ENCODE measurements at places on chromosomes 4 and X.

- no peak for DNase-seq
Observed at GRCh38 chrX:10722851-10723250, 102.5 kb upstream of the MID1 start.

DNA sequence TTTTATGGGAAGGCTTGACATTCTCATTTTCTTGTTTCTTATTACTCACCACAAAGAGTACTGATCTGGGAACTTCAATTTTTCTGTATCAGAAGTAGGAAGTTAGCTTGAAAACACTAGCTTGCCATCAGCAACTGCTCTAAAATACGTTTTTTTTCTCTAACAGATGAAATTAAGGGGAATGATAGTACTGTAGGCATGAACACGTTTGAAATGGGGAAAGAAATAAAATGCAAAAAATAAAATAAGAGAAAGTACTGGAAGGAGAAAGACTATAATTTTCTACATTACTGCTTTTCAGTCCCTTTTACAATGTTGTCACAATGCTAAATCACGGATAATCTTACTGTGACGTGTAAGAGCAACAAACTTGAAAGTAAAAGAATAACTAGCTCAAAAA lies 1.5 kb downstream of the RADX start:
- DNase-seq: no peak

- DNase-seq: no peak
Observed at GRCh38 chrX:40474205-40474626, 106.6 kb upstream of the ATP6AP2 start.

DNA sequence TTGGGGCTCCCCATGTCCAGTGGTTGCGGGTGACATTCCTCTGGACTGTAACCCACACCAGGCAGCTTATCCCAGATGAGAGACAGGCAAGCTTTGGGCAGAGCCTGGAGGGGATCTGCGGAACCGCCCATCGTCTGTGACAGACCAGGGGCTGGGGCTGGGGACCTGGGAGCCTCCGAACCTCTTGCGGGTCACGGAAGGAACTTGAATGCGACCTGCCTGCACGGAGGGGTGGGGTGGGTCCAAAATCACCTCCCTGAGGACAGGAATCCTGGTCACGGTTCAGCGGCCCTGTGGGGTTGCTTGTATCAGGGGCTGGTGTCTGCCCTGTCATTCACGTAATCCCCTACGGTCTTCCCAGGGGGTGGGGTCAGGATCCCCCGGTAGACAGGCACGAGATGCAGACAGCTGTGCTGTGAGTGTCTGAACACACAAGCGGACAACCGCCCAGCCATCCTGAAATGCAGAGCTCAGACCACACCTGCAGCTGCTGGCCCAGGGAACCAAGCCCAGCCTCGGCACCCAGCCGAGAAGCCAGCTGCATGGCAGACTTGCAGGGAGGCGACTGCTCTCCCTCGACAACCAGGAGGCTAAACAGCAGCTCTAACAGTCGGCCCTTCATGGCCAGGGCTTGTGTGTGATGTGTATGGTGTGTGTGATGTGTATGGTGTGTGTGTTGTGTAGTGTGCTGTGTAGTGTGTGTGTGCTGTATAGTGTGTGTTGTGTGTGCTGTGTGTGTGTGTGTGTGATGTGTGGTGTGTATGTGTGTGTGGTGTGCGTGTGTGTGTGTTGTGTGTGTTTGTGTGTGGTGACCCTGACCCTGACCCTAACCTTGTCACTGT lies 105.9 kb upstream of the ADRA2C start:
- DNase-seq: no peak

DNA sequence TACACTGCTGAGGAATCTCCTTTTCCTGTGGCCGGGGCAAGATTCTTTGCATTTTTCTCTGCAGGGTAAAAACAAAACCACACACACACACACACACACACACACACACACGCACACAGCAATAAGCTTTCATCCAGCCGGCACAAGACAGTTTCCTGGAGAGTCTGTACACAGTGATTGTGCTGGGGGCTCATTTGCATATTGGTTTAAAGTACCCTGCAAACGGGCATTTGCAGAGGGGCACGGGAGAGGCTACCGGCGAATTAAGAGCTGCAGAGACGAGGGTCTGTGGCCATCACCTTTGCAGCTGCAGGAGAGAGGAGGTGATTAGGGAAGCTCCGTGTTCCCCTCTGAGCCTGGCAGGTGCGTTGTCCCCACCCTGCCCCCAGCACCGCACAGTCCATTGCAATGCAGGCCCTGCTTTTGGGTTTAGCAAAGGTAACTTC lies 219.9 kb downstream of the SHOX start:
- no peak for DNase-seq

- DNase-seq: no peak
Observed at GRCh38 chr4:171978216-171978615, 165.0 kb downstream of the GALNTL6 start.

- DNase-seq: no peak
Observed at GRCh38 chr4:114509340-114509739, 89.3 kb upstream of the UGT8 start.

DNA sequence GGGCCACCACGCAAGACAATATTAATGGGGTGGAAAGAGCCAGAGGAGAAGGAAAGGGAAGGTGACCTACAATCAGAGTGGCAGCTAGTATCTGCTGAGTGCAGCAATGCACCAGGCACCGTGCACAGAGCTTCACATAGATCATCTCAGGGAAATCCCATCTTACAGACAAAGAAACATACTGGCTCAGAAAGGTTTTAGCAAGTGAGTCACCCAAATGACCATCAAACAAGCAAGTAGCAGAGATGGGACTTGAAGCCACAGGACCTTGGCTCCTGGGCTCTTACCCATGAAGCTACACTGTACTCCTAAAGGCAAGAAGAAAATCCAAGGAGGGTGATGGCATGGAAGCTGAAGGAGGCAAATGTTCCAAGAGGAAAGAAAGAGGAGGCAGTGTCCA lies 6.8 kb downstream of the ANXA5 start:
- DNase-seq: no peak

DNA sequence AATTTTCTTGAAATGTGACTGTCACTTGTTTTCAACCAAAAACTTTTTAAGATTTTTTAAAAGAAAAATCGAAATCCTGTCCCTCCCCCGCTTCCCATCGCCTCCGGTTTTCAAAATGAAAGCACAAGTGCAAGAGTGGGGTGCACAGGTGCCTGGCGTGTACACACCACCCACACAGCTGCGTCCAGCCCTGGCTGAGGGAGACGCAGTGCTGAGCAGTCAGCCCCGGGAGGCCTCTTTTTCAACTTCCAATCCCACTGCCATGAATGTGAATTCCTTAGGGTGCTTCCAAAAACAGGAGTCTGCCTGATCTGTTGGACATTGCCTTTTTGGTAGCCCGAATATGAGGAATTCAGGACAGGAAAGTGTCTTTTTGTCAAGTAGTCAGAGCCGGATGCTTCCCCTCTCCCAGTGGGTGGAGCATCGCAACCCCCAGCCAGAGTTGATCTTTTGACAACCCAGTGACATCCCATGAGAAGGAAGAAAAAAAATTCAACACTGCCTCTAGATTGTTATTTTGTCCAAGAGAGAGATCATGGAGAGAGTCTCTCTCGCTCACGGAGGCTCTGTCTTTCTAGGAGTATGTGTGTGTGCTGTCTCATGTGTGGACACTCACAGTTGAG lies 8.9 kb downstream of the PRRG3 start:
- DNase-seq: no peak

DNA sequence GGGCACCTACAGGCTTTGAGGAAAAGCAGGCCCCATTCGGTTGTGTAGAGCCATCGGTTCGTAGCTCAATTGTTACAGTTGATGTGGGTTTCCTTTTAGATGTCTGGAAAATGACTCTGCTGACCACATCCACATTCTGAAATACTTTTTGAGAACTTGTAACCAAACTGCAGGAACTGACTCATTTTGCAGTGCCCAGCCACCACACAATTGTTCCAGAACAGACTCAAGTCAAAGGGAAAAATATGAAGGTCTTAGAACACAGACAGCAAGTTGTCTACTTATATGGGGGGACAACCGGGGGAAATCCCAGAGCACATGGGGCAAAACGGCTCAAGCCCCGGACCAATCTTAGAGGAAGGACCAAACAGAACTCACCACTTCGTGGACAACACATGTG lies 557.6 kb upstream of the DIPK2B start:
- no peak for DNase-seq

- DNase-seq: no peak
Observed at GRCh38 chr4:182628544-182628943, 288.6 kb downstream of the DCTD start.

GRCh38 chr4:140238351-140239056 lies 84.5 kb upstream of the MAML3 start:
- no peak for DNase-seq

- DNase-seq: no peak
Observed at GRCh38 chr4:18075823-18076433, 54.4 kb upstream of the LCORL start.

DNA sequence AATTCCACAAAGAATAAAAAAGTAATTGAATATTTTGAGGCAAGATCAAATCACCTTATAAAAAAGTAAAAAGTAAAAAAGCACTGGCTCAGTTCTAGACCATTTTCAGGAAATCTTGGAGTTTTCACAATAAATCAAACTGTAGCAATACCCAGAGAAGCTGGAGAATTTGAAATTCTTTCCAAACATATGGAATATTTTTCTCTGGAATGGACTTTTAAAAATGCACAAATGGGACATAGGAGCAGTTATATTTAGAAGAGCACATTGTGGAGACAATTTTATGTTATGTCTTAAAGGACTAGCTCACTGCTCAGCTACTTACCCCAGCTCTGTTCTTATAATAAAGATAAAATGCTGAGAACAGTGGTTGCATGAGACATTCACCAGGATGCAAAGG lies 211.9 kb upstream of the KIT start:
- DNase-seq: no peak

GRCh38 chr4:88090898-88091297 lies 67.5 kb downstream of the ABCG2 start:
- DNase-seq: no peak

DNA sequence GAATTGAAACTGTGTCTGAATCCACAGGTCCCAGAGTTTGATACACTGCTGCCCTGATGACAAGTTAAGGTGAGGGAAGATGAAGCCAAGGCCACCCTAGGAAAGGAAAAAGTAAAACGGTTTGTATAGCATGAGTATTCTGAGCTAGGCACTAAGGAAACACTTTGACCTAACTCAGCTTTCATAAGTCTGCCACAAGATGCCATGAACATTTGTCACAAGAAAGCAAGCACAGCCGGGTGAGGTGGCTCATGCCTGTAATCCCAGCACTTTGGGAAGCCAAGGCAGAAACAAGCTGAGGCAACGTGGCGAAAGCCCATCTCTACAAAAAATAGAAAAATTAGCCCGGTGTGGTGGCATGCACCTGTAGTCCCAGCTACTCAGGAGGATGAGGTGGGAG lies 34.2 kb downstream of the ELOVL6 start:
- DNase-seq: no peak

DNA sequence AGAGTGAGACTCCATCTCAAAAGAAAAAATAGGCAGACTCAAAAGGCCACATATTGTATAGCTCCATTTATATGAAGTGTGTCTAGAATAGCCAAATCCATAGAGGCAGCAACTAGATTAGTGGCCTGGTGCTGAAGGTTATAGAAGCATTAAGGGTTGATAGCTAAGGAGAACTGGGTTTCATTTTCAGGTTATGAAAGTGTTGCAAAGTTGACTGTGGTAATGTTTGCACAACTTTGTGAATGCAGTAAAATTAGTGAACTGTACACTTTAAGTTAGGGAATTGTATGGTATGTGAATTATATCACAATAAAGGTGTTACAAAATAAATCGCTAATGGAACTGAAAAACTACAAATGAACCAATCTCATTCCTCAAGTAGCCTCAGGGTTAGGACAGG lies 28.3 kb downstream of the TXLNG start:
- no peak for DNase-seq

GRCh38 chrX:96907516-96908272 lies 24.0 kb downstream of the RPA4 start:
- no peak for DNase-seq

- no peak for DNase-seq
Observed at GRCh38 chrX:23901805-23902204, 5.9 kb downstream of the APOO start.

DNA sequence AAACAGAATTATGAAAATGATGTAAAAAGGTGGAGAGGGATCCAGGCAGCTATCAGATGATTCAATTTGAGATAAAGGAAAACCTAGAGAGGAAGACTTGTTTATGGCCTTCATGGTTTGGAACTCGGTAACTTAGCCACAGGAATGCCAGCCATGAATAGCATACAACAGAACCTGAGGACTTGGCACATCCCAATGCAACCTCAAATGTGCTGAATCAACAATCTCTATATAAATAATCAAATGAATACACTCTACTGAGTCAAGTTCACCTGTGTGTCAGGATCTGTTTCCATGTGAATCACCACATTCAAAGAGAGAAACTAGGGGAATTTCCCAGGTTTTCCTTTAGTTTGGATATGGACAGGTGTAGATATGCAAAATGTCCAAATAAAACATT lies 86.9 kb downstream of the MBNL3 start:
- DNase-seq: no peak

- DNase-seq: no peak
Observed at GRCh38 chrX:71109051-71109450, 2.3 kb downstream of the IL2RG start.

DNA sequence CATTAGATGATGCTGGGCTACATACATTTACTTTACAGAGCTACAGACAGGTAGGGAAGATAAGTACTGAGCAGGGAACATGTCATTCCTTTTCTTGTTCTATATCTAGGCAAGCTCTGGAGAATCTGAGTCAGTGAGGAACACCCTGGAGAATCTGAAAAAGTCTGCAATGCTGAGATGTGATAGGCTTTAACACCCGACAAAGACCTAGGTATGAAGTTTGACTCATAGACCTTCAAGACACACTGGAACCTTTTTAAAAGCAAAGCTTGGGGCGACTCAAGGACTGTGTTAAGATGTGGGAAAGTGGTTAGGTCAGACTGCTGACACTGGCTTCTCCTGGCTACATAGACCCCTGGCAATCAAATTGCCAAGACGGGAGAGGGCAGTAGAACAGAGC lies 42.8 kb downstream of the OSTC start:
- no peak for DNase-seq

- no peak for DNase-seq
Observed at GRCh38 chr4:78059524-78059889, 2.4 kb downstream of the FRAS1 start.

- DNase-seq: no peak
Observed at GRCh38 chrX:132748909-132749308, 209.5 kb downstream of the HS6ST2 start.

- no peak for DNase-seq
Observed at GRCh38 chrX:54306379-54306778, 51.5 kb downstream of the WNK3 start.

DNA sequence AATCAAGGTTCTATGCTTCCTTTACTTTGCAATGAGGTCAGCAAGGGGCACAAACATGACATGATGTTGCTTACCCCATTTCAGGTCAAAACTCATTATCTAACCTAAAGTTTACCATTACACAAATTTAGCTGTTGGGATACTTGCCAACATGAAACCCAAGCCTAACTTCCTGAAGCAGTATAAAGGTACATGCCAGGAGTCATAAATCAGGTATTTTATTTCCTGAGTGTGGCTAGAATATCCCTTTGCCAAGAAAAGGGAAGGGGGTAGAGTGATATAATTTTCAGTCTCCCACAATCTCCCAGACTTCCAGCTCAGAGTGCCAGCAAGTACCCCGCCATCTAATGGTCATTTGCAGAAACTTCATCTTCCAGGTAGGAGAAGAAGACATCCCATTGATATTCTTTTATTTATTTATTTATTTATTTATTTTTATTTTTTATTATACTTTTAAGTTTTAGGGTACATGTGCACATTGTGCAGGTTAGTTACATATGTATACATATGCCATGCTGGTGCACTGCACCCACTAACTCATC lies 136.6 kb downstream of the NEXMIF start:
- no peak for DNase-seq

All from activated CD8-positive, alpha-beta memory T cell treated with anti-CD3 and anti-CD28 coated beads for 1 hour (primary cell).